ENCODE measurements at places on chromosomes 12 and 14.

- no peak for DNase-seq
These were observed 9.9 kb downstream of the SPIC start for GRCh38 chr12:101485021-101485420.

DNA sequence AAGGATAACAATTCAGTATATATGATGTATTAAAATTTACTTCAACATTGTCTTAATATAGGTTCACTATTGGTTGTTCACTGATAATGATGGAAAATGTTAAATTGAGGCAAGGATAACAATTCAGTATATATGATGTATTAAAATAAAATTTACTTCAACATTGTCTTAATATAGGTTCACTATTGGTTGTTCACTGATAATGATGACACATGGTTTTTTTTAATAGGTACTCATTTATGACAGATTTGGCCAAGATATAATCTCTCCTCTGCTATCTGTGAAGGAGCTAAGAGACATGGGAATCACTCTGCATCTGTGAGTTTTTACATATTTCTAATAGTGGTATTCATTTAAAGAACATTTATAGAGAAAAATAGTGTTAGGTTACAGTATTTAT lies 8.1 kb downstream of the SCFD1 start:
- no peak for DNase-seq

DNA sequence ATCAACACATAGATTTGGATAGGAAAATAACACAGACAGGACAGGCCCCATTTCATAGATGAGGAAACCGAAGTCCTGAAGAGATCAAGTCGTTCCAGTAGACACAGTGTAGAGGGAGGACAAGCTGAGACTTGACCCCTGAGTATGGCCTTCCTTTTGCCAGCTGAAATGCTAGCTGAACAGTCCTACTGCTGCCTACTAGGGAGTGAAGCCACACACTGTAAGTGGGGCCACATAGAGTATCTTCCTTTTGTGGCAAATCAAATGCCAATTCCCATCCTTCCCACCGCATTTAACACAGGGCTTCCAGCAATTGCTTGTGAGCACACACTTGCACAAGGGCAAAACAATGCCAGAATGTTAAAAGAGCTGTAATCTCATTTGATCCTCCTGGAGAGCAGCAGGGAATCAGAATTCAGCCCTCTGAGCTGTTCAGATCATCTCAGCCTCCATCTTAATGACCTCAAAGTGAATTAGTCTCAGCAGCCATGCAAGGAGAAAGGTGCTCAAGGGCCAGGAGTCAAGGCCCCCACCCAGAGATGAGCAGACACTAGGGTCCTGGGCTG lies 380.5 kb downstream of the EMP1 start:
- DNase-seq: no peak

DNA sequence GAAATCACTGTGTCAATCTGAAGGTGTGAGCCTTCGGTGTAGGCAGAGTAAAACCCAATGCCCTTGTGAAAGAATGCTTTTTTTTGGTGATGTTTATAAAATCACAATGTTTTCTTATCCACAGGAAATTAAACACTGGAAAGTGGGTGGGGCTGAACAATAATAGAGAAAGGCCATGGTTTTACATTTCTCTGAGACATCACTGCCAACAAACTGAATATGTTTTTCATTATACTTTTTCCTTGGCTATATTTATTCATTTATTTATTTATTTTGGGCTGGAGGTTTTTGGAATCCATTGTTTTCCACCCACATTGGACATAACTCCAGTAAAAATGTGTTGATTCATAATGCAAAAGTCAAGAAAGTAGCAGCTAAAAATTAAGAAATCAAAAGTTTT lies 16.9 kb downstream of the LRRK2 start:
- DNase-seq: no peak

GRCh38 chr14:70599345-70599744 lies 1.1 kb downstream of the MED6 start:
- DNase-seq: no peak

- DNase-seq: no peak
These were observed 8.1 kb downstream of the AVIL start for GRCh38 chr12:57810450-57810849.

GRCh38 chr12:46101485-46101869 lies 111.1 kb upstream of the SCAF11 start:
- DNase-seq: no peak

- DNase-seq: no peak
These were observed 42.4 kb upstream of the CLMN start for GRCh38 chr14:95362138-95362494.

DNA sequence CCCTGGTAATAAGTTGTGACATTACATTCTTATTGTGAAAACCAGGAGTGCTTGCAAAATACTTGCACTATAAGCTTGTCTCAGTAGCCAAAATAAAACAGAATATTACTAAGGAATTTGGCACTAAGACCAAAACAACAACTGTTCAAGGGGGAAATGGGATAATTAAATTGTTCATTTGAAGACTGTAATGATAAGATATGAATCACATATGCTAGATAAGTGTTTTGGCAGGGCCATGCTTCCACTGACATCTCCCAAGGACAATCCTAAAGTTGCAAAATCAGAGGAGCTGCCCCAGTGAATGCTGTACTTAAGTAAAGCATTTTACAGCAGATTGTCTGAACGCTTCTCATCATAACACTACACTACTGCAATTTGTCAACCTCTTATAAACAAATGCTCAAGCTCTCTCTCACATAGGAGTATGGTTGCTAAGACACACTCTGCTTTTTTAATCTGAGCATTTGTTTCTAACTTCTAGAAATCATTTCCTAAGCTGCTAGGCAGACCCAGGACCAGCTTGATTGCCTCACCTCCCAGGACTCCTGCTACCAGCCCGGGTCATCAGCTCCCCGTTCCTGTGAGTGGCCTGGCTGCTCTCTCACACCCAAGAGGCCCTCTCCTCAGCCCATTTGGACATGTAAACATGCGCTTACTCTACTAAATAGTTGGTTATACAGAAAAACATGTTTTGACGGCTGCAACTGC lies 191.5 kb downstream of the PAX9 start:
- no peak for DNase-seq

DNA sequence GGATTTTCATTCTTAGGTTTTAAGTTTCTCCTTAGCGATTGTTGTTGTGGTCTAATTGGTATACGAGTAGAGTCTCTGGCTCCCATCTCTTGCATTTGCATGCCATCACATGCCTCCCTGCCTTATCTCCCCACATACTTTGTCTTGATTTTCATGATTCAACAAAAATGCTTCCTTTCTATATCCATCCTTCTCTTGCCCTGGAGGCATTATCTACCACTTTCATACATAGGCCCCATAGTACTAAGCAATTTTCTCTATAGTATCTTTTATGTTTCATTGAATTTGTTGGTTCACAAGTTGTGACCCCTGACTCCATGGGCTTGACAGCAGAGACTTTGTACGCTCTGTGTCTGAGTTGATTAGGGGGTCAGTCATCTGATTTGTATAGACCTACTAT lies 226.1 kb downstream of the ACSS3 start:
- DNase-seq: no peak

GRCh38 chr14:102731871-102732800 lies 45.1 kb upstream of the TRAF3 start:
- no peak for DNase-seq

Data from GM06990 (cell line).